ENCODE measurements at places on chromosomes 5 and 9.
A peak's percentile ranks its signal among the peaks of the same experiment; 100 is the strongest.

DNA sequence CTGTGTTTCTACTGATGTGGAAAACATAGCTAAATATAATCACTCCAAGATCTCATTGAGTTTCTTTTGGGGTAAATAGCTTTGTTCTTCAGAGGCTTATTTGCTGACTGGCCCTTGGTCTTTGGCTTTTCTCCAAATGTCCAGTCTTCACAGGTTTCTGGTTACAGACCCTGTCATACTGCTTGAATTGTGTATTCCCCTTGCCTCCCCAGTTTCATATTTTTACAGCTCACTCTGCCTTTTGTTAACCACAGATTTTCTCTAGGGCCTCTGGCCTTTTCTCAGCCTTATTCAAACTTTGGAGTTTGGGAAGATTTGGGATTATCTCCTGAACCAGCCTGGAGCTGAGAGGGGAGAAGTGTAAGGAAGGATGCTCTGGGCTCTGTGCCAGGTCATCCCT is 23.9 kb downstream of the ISOC1 start:
- DNase-seq, result no peak

DNA sequence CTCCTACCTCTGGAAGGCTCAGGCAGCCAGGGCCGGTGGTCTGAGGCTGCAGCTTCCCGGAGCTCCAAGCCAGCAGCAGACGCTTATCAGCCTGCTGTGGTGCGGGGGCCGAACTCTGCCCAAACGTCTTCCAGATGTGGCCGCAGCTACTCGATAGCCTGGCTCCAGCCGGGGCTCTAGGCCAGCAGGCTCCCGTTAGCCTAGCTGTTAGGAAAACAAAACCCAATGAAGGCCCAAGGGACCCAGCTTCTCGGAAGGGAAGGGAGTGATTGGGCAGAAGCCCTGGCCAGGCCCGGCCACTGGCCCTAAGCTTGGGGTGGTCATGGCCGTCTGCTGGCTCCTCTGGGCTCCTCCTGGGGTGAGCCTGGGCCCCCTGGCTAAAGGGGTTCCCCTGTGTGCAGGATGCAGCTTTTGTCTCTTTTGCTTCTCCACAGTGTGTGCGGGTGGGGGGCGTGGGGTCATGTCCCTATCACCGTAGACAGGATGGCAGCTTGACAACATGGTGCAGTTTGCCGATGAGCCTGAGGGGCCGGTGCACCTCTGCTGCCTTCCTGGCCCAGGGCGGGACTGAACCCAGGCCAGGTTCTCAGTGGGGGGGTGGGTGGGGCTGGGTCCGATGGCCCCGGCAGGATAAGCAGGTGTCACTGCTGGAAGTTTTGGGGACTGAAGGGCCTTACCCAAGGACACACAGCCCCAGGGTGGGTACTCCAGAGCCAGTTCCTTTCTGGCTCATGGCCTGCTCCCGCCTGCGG is 18.7 kb downstream of the MYMK start:
- no peak for DNase-seq

- DNase-seq, result no peak
These were observed 20.1 kb downstream of the BTNL9 start for GRCh38 chr5:181060231-181060590.

DNA sequence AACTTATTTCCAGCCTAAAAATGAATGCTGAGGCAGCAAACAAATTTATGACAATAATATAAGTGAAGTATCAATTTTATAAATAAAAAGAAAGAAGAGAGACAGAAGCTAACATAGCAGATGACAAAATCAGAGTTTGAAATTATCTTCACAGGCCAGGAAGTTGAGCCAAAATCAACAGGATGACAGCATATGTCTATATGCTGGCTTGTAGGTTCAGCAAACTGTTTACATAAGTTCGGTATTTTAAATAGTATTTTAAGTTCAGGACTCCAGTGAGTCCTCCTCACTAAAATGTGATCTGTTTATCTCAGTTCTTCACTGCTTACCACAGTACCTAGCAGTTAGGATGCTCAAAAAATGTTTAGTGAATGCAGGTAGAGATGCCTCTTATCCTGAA is 359.6 kb upstream of the SMC2 start:
- no peak for DNase-seq

GRCh38 chr9:98829766-98830165 is 22.3 kb downstream of the GALNT12 start:
- DNase-seq, result no peak

DNA sequence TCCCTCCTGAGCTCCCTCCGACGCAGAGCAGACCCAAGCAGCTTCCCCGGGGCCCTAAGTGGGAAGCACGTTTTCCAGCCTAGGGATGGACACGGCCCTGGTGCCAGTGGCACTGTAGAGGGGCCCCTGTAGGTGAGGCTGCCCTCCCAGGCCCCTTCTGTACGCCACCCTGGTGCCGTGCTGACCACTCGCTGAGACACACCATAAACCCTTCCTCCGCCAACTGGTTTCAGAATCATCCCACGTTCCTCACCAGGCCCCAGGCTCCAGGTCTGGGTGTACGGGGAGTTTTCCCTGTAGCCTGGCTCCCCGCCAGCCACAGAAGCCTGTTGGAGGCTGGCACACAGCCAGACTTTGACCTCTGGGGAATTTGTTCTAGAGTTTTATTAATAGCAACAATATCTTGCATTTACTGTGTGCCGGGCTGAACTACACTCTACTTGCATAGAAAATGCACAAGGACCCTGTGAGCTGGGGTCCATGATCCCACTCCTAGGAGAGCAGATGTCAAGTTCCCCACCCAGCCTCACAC is 18.2 kb upstream of the WDR38 start:
- no peak for DNase-seq

DNA sequence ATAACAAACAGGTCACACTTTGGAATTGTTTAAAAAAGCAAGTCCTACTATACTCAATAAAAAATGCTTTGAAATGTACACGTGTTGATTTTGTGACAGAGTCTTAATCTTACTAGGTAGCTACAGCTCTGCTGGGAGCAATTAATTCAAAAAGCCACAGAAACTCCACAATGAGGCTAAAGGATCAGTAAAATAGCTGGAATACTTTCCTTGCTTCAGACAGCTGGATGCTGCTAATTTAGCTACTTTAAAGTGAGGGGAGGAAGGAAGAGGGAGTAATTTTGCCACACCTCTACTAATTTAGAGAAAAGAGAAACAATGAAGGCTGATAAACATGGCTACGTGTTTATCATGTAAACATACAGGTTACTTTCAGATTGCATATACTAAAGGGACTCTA is 927.6 kb upstream of the DMAC1 start:
- DNase-seq, result no peak

- DNase-seq, result no peak
These were observed 448 bp upstream of the ZNF782 start for GRCh38 chr9:96854651-96855273.

DNA sequence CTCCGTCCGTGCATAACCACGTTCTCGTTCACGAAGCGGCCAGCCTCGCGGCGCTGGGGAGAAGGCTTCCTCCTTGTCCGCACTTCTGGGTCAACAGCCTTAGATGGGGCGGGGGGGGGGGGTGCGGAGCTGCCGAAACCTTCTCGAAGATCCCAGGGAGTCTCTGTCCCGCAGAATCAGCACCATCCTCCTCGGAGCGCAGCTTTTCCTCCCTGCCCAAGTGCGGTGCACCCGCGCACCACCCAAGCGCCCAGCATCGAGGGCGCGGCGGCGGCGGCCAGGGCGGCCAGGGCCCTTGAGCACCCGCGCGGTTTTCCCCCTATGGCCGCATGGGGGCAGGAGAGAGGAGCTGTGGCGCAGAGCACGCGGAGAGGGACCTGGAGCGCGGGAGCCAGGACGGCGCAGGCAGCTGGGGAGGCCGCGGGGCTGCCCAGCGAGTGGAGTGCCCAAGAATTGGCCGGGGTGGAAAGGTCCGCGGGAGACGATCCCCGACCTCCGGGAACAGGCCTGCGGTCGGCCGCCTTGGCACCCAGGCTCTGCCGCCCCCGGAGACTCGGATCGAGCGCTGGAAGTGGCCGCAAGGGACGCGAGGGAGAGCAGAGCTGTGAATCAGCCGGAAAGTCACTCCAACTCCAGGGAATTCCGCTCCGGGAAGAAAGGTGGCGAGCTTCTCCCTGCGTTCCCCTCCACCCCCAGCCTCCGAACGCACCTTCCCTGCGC is 43.1 kb downstream of the TMEM174 start:
- DNase-seq, result peak; percentile 96

DNA sequence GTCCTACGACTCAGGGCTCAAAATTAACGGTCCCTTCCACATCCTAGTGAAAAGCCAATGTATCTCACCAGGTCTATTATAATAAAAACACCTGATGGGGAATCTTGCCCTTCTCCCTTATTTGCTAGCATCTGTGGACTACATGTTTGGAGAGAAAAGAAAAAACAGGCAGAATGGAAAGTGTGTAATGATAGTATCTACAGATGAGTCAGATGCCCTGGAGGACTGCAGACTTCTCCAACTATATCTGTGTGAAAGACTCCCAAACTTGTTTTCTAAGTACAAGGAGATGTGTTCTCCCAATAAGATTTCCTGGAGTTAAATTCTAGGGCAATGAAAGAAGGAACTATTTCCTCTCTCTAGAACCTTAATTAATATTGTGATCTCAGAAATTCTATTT is 66.0 kb downstream of the FOXB2 start:
- no peak for DNase-seq

- DNase-seq, result no peak
These were observed 58.7 kb upstream of the RGMB start for GRCh38 chr5:98714710-98715288.

- no peak for DNase-seq
These were observed 35.3 kb downstream of the GAPVD1 start for GRCh38 chr9:125296843-125297372.

DNA sequence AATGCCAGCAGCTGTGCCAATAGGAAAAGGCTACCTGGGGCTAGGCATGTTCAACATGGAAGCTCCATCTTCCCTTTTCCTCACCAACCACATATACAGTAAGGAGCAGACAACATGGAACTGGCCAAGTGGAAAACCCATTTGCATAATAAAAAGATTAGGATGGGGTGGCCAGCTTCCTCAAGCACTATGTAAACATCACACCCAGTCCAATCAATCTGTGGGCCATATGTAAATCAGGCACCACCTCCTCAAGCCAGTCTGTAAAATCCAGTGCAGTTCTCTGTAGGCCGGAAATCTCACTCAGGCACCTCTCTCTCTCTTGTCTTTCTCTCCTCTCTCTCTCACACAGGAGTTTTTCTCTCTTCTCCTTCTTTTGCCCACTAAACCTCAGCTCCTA is 360.2 kb upstream of the GRIA1 start:
- DNase-seq, result no peak

- DNase-seq, result no peak
These were observed 12.7 kb downstream of the PLK2 start for GRCh38 chr5:58447226-58447625.

- no peak for DNase-seq
These were observed 101.9 kb downstream of the MACIR start for GRCh38 chr5:103360475-103360874.
